ENCODE measurements at places on chromosomes 12 and 14.

GRCh38 chr12:49332441-49332861 is 4.5 kb downstream of the C1QL4 start:
- DNase-seq, result no peak

GRCh38 chr12:25376407-25376806 is 125.7 kb upstream of the KRAS start:
- DNase-seq, result no peak

DNA sequence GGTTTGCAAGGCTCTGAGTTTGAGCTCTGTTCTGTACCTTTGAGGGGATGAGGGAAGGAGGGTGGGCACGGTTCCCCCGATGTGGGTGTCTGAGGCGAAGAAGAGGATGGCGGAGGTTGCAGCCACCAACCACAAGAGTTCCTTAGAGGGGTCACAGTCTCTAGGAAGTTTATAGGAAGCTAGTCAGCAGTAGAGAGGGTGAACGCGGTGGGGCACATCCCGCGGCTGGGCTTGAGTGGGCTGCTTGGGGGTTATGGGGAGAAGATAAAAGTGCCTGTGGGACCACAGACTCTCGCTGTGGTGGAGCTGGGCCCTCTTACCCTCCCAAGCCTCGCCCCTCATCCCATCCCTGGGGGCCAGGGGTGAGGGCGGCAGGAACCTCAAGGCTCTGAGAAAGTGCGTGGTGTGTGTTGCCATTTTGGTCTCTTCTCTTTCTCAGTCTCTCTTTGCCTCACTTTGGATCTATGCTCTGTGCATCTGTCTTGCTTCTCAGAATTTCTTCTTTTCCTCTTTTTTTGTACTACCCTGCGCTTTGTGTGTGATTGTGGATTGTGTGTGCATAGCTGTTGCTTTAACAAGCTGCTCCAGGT is 2.7 kb downstream of the CD4 start:
- DNase-seq, result no peak

- no peak for DNase-seq
Observed at GRCh38 chr14:39015360-39015961, 87.6 kb downstream of the SEC23A start.

DNA sequence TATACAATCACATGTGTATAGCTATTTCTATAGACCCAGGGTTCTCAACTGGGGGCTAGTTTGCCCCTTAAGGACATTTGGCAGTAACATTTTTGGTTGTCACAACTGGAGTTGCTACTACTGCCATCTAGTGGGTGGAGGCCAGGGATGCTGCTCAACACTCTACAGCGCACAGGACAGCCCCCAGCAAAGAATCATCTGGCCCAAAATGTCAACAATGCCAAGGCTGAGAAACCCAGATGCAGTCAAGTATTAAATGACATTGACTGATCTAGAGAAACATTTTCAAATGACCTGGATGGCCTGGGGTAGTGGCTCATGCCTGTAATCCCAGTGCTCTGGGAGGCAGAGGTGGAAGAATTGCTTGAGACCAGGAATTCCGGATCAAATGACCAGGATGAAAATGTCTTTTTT is 5.8 kb downstream of the WSB2 start:
- DNase-seq, result no peak

DNA sequence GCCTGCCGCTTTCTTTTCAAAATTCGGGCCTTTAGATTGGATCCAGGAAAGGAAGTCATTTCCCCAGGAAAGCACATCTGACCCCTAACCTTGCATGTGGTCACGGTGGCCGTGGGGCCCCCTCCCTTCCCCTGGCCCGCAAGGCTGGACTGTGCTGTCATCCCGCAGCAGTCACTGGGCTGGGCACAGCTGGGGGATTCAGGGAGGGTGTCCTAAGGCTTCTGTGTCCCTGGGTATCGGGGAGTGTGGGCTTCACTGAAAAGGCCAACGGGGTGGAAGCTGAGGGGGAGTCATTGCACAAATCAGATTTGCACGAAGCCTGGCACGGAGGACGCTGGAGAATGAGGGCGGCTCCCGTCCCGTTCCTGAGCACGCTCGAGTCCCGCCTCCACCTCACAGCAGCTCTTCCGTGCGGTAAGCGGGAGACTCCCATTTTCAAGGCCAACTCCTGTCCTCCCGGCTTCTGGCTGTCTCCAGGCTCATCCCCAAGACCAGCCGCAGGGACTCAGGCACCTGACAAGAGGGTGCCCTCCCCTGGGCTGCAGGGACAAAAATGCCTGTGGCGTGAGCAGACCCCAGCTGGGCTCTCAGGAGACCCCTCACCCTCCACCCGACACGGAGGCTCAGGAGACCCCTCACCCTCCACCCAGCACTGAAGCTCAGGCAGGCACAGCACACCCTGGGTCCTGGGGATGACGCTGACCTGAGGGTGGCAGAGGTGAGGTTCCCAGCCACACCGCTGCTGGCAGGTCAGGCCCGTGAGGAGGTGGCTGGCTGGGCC is 9.6 kb downstream of the XRCC3 start:
- DNase-seq, result no peak

DNA sequence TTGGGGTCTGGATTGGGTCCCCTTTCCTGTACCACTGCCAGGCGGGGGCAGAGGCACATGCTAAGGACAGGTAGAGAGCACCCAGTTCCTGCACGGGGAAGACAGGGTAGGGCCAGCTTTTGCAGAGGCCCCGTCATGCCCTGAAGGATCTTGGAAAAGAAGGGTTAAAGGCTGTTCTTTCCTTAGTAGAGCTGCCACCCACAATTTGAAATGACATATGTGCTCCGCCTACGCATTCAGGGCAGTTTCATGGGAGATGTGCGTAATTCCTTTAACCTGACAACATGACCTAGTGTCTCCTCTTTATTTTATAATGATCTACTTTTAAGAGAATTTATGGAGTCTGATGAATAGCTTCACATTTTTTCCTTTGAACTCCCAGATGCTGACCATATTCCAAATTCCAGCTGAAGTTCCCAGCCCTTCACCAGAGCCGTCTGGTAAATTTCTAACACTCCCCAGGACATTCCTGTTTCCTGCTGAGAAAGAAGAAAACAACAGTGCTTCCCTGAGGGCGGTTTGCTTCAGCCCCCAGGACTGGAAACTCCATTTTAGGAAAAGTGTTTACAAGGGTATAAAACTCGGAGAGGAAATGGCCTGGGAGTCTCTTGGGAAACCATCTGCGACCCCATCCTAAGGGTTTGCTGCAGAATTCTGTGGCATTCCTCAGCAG is 58.9 kb upstream of the PLEKHG3 start:
- no peak for DNase-seq

DNA sequence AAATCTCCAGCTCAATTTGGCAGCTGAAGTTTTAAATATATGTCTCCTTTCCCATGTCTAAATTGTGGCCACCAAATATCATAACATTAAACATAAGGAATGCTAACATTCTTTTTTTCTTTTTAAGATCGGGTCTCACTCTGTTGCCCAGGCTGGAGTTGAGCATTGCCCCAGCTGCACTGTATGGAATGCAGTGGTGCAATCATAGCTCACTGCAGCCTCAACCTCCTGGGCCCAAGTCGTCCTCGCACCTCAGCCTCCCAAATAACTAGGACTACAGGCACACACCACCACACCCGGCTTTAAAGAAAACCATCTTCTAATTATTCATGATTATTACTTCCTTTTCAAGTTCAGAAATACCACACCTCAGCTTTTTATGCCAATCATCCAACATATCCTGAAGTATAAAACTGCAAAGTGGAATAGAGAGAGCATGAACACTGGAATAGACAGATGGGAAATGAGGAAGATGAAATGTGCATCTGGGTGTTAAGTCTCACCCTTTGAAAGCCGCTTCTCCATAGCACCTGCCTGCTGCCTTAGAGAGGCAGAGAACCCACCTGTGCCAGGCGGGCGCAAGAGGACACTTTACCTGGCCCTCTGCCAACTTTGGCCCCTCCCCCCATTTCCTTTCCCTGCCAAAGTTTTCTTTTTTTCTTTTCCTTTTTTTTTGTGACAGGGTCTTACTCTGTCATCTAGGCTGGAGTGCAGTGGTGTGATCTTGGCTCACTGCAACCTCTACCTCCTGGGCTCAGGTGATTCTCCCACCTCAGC is 2.8 kb upstream of the EML1 start:
- DNase-seq, result no peak

GRCh38 chr14:102249981-102250380 is 55.0 kb downstream of the MOK start:
- no peak for DNase-seq

DNA sequence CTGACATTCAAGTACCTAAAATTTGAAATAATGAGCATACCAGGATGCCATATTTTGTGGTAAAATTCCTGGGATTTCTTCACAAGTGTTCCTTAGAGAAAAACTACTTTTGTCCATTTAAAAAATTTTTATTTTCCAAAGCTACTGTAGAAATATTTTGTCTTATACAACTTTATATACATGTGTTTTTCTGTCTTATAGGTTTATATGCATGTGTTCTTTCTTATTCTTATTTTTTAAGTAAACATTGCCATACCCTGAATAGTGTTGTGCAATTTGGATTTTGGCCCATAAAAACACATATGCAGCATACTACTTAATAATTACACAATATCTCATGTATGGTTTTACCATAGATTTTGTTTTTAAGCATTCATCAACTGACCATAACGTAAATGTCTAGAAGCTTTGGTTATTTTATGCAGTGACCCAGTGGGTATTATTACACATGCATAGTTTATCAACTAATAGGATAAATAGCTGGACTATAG is 1107.4 kb upstream of the SEL1L start:
- DNase-seq, result no peak

GRCh38 chr12:111192647-111193046 is 176.2 kb downstream of the PHETA1 start:
- DNase-seq, result no peak

DNA sequence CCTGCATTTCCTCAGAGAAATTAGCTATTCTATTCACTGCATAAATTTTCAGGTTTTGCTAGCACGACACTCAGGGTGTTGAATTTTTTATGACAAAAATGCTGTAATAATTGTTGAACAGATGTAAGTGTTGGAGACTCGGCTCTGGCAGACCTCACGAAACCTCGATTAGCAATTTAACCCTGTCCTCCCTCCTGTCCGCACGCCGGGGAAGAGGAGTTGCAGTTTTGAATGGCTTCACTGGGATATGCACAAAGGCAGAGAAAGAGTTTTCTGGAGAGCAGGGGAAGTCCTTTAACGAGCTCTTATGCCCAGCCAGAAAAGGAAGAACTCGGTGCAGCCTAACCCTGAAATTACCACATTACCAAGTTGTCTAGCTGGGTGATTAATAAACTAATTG is 661.1 kb downstream of the VRK1 start:
- DNase-seq, result no peak

DNA sequence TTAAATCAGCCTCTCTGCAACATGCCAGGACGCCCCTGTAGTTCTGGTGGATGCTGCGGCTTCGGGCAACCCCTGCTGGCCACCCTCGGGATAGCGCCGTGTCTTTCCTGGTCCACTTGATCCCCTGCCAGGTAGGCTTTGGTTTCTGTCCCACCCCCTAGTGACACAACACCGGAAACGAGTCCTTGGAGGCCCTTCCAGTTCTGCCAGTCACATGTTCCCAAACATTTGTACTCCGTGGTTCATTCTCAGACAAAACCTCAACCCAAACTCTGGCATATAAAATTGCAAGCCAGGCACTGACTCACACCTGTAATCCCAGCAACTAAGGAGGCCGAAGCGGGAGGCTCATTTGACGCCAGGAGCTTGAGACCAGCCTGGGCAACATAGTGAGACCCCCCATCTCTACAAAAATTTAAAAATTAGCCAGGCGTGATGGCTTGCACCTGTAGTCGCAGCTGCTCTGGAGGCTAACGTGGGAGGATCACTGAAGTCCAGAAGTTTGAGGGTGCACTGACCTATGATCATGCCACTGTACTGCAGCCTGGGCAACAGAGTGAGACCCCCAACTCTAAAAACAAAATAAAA is 37.0 kb downstream of the RASAL1 start:
- DNase-seq, result peak; percentile 81

GRCh38 chr12:87266305-87266704 is 762.9 kb downstream of the C12orf50 start:
- DNase-seq, result no peak

- no peak for DNase-seq
Observed at GRCh38 chr12:91423693-91424050, 241.1 kb upstream of the DCN start.

- DNase-seq, result no peak
Observed at GRCh38 chr14:61568572-61569011, 126.7 kb upstream of the HIF1A start.

Data from posterior cingulate gyrus (tissue), 11 donors.